ENCODE measurements at places on chromosomes 4 and X.
A peak's percentile ranks its signal among the peaks of the same experiment; 100 is the strongest.

GRCh38 chr4:121253961-121254360 is 89.8 kb upstream of the TNIP3 start:
- no peak for DNase-seq

DNA sequence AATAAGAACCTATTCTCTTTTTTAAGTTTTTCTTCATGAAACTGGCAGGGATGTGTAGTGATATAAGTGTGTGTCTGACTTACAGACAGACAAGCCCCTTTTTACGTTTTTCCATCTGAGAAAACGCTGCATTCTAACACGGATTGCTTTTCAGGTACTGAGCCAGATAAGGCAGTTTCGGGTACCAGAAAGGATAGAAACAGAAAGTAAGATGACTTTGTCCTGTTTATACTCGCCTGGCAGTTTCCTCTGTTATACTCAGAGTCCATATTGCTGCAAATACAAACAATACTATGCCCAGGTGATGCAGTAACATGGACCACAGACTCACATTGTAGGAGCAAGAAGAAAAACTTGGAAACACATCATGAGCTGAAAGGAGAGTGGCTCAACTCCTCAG is 2320.6 kb upstream of the AGA start:
- no peak for DNase-seq

DNA sequence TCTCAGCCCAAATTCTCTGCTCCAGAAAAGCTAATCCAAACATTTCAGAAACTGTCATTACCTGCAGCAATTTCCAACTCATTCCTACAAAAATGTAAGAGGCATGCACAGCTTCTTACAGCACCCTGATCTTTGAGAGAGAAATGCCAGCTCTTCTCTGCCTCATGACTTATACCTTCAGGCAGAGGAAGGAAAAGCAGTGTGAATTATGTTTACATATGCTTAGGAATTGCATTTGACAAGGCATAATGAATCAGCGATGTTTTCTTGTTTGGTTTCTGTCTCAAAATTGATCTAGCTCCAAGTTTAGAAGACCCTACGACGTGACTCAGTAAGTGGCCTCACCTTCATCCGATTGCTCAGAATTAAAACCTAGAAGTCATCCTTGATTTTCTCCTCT is 21.8 kb upstream of the AGA start:
- no peak for DNase-seq

DNA sequence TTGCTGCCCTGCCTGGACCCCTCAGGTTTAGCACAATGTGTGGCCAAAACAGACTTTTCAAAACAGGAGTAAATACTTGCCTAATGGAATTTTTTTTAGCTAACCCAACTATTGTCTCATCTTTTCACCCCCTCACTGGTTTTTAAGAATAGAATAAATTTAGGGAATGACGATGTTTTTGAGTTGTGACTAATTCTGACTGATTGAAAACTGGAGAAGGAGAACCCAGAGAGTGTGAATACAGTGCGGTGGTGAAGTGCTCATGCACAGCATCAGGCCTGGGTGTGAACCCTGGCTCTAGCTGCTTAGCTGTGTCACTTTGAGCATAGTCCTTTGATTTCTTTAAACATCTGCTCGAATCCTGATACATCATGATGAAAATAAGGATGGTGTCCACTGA is 10.5 kb downstream of the ANTXR2 start:
- no peak for DNase-seq

GRCh38 chr4:175986668-175987067 is 79.0 kb upstream of the WDR17 start:
- no peak for DNase-seq

DNA sequence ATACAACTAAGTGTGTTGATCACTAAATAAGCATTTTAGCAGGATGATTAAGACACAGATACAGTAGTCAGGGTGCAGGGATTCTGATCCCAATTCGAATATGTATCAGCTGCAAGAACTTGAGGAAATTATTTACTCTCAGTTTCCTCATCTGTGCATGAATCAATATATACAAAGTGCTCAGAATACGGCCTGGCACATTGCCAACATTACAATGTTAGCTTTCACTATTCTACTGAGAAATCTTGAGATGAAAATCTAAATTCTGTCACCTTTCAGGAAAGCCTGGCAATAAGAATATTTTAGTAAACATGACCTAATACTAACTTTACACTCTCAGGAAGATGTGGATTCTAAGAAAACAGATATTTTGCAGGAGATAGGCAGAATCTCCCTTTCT is 1001.6 kb upstream of the IGFBP7 start:
- DNase-seq, result no peak

DNA sequence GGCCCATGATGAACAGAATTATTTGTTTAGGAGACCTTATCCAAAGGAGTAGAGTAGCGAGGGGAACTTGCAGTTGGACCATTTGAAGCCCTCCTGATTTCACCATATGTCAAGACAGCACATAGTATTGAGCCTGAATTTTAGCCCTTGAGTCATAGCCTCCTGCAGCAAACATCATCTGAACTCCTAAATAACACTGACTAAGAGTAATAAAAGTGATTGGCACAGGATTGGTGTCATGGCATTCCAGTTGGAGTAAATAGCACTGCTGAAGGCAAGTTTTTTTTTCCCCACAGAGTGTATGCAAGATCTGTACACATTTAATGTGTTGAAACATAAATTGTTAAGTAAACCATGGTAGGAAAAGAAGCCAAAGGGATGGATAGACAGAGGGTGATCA is 89.0 kb downstream of the COMMD8 start:
- DNase-seq, result peak; percentile 29

DNA sequence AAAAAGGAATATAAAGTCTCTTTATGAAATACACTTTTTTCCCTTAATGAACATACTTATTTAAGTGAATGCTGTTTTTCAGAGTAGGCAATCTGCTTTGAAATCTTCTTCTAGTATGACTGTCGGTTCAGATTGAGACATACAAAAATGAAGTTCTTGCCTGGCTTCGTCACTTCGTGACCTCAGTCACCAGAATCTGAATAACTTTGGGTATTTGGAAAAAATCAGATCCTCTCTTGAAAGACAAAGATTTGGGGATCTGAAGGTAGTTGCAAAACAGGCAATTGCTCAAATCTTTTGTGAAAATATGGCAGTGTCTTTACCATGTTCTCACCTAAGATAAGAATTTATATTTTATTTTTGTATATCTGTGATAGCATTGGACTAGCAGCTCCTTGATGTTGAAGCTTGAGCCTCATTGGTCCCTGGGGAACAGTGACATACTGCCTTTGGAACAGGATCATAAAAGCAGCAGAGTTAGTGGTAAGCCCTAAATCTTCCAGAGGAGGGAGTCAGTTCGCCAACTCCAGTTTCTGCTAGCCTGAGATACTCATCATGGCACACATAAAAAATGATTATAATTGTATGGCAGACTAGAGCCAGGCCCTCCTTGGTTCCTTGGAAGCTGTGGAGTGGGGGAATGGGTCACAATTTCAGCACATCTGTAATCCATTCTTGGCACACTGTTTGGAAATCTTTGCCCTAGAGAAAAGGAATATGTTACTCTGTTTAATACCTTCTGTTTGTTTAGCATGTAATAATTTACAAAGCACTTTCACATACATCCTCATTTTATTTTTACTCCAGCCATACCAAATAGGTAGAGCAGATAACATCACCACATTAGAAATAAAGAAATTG is 5.0 kb downstream of the ARFIP1 start:
- DNase-seq, result peak; percentile 75

DNA sequence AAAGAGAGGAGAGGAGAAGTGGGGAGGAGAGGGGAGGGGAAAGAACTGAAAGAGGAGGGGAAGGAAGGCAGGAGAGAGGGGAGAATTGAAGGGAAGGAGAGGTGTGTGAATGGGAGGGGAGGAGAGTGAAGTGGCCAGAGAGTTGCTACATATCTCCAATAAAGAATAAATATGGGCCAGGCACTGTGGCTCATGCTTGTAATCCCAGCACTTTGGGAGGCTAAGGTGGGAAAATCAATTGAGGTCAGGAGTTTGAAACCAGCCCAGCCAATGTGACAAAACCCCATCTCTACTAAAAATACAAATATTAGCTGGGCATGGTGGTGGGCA is 482.4 kb downstream of the NAF1 start:
- no peak for DNase-seq

GRCh38 chrX:65925592-65925991 is 114.3 kb downstream of the VSIG4 start:
- no peak for DNase-seq

DNA sequence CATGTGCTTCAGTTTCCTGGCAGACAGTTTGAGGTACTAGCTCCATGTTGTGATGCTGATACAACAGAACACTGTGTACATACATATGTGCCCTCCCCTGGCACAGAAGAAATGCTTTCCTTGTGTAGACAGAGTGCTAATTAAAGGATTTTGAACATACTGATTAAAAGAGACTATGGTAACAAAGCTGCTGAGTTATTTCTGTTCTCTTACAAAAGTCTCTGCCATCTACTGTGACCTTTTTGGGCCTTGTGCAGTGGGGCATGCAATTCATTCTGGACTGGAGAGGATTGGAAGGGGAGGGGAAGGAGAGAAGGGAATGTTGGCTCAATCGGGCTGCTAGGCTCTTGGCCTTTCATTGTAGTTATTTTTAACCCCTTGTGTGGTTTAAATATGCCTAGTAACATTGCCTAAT is 6.0 kb downstream of the PDLIM5 start:
- no peak for DNase-seq

DNA sequence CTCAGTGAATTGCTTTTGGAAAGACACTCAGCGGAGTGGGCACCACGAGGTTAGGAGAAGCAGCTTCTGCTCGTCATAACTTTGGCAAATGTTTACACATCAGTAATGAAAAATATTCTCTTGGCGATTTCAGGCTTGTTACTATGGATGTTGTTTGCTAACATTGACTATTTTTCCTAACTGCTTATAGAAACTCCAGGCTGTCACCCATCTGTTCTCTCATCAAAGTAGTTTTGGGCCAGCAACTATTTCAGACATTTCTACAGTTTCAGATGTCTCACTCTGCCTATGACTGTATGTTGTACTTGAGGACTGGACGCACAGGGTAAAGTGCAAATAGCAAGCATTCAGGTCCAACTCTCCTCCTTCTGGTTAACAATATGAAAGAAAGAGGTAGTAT is 346.7 kb downstream of the TRIML1 start:
- no peak for DNase-seq

DNA sequence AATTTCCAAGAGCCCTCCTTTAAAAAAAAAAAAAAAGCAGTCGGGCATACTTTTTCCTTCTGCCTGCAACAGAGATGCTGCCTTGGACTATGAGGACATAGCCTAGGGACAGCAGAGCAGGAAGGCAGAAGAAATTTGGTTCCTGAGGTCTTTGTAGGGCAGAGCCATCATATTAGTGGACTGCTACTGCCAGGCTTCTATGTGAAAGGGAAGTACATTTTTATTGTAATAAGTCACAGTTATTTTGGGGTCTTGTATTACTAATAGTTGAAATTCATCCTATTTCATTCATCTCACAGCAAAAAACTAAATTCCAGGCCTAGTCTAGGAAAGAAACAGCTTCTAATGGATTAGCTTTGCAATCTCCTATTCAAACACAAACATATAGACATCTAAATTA is 211.2 kb downstream of the NSUN7 start:
- DNase-seq, result no peak

GRCh38 chrX:136546371-136546781 is 14.4 kb downstream of the VGLL1 start:
- no peak for DNase-seq
